ENCODE measurements at places on chromosomes 6 and 20.
A peak's percentile ranks its signal among the peaks of the same experiment; 100 is the strongest.

- no peak for DNase-seq
Measured at GRCh38 chr6:85113934-85114580, 335.8 kb upstream of the NT5E start.

GRCh38 chr6:115319823-115320222 is 740.9 kb downstream of the FRK start:
- no peak for DNase-seq

DNA sequence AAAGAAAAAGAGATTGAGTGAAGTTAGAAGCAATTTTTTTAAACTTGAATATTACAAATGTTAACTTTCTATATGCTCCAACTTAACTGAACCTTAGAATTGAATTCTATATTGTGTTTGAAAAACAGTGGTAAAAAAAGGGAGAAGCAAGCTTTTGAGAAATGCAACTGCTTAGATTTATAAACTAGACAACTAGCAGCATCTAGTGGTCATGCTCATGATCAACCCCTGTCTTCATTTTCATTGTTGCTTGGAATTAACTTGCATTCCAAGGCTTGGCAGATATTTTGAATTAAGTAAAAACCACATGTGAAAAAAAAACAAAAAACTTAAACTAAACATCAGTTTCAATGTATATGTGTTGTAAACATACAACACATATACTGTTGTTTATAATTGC is 113.1 kb downstream of the C6orf58 start:
- DNase-seq, result no peak

GRCh38 chr6:17842014-17842776 is 135.5 kb upstream of the NUP153 start:
- DNase-seq, result no peak

- DNase-seq, result peak; percentile 50
Measured at GRCh38 chr20:17612287-17612991, 42.6 kb downstream of the DSTN start.

DNA sequence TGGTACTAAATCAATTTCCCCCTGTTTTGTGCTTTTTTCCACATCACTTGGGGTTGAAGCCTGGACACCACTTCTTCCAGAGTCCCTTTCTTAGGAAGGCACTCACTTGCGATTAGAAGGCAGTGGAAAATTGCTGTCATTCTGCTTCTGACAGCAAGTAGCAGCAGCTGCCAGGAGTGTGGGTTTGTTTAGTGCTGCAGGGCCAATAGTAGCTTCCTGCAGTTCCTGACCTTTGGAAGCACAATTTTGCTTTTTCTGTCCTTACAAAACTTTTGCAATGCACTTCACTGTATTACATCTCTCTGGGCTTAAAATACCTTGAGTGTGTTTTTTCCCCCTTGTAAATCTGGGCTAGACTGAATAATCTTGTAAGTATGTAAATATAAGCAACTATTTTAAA is 12.5 kb upstream of the HLA-DRA start:
- DNase-seq, result no peak

- no peak for DNase-seq
Measured at GRCh38 chr20:5918856-5919625, 31.3 kb downstream of the TRMT6 start.

DNA sequence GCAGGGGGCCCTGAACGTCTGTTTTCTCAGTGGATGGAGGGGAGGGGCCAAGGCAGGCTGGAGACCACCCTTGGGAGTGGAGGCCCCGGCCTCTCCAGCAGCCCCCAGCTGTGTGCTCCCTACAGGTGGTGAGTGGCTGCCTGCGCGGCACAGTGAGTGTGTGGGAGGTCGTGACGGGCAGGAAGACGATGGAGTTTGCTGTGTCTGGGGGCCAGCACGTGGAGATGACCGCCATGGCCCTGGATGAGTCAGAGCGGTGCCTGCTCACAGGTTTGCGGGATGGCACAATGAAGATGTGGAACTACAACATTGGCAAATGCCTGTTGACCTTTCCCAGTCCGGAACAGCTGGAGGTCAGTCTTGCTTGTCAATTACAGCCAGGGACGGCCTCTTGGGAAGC is 52.6 kb downstream of the EFCAB8 start:
- DNase-seq, result no peak

DNA sequence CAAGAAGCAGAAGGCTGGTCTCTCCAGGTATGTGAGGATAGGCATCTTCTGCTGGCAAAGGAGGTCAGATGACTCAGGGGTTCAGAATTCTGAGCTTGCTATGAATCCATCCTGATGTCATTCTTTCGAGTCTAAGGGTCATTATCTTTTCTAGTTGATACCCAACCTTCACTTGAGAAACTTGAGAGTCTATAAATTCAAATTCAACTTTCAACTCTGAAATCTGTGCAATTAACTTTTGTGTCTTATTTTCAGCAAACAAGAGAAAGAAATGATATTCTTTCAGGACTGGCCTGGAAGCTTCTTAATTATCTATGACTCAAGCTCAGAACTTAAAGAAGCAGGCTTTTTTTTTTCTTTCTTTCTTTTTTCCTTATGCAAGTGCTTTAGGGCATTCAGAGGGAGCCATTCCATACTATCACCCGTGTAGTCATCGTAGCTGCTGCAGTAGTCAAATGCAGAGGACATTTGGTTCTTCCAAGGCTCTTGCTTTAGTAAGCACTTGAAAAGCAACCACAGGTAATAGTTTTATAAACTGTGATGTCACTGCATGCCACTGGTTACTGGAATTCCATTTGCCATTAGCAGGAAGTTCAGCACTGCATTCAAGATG is 93.0 kb downstream of the ADTRP start:
- DNase-seq, result no peak

DNA sequence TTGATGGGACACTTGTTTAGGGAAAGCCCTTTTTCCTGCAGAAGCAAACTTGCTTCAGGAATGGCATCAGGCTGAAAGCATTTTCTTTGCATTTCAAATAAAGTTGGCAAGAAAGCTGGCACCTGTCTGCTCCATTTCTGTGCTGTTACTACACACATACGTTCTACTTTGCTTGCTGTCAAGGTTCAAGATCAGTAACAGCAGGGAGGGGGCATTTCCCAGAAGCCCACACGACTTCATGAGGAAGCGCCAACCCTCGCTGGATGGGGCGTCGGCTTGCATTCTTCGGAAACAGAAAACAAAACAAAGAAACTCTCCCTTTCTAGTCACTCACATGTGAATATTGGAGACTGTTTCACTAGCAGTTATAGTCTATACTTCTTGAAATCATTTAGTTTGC is 46.4 kb downstream of the AKAP12 start:
- no peak for DNase-seq

DNA sequence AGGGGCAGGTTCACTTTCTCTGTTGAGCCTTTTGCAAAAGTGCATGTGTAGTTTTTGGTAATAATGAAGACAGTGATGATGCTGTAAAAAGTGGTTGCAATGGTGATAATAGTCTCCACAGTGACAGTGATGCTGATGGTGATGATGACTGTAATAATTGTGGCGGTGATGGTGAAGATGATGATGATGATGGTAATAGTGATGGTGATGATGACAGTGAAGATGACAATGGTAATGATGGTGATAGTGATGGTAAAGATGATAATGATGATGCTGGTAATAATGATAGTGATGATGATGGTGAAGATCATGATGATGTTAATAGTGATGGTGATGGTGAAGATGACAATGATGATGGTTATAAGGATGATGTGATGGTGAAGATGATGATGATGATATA is 67.7 kb upstream of the LRFN2 start:
- no peak for DNase-seq

- no peak for DNase-seq
Measured at GRCh38 chr6:12483712-12484111, 193.6 kb downstream of the EDN1 start.

DNA sequence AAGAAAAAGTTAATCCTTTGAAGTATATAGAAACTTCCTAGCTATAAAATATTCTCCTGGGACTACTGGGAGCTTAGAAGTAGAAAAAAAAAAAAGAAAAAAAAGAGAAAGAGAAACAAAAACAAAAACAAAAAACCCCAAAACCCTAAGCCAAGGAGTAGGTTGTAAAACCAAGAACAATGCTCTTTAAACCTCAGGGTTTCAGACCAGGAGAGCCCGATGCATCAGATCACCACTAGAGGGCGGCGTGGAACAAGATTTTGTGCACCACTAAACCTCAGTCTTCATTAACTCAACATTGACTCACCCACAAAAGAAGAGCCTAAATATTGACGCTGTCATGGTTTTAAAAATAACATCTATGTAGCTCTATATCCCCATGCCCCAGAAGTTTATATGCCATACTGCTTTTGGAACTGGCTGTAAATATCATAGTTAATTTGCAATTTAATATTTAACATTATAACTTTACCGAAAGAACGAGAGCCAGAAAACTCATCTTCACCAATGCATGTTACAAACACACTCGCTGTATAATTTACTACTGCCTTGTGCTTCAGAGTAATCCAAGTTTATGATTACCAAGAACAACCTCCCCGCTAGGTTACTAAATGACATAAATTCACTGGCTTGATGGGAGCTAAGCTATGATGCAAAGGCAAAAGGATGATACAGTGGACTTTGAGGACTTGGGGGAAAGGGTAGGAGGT is 19.2 kb downstream of the MCUR1 start:
- peak; percentile 67 for DNase-seq

DNA sequence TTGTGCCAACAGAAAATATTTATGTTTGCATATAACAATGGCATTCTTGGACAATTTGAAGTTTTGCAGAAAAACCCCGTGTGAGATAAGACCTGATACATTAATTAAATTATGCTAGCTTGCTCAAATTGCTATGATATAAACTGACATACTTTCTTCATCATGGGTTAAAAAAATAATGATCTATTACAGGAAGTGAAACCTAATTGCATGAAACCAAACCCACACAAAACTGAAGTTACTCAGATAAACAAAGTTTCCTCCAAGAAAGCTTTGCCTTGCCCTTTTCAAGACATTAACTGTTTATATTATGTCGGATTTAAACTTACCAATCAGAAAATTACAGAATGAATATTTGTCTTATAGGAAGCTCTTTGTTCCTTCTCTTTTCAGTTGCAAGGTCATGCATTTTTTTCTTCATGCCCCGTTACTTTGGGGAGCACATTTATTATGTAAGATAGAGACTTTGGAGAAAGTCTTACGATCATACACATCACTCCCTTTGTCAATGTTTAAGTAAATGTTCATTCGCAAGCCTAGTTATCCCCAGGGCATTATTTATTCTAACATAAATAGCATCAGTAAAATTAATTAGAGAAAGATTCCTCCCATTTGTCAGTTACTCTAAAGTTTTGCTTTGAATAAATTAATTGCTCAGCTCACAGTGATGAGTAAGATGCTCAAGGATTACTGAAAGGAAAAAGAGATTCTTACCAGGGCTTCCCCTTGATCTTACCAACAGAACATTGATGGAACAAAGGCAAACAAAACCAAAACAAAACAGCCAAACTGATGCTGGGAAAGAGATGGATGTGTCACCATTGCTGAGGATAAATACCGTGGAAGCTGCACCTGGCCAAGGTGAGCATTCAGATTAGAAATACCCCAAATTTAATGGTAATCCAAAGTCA is 14.8 kb upstream of the TMEM244 start:
- no peak for DNase-seq

DNA sequence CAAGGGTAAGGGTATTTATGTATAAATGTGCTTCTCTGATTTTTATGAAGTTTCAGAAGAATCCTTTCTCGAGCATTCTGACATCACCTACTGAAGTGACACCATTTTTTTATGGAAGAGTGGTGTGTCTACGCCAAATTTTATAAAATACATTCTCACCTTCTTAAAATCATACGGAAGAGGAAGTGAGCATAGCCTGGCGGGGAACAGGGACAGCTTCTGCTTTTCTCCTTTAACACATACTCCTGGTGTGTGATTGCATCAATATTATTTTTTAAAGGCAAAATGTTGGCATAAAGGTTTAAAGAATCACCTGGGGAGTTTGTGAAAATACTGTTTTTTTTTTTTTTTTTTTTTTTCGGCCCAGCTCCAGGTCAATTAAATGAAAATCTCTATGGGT is 733.6 kb upstream of the MAN1A1 start:
- DNase-seq, result no peak

GRCh38 chr6:40325041-40325440 is 262.1 kb downstream of the LRFN2 start:
- DNase-seq, result no peak

DNA sequence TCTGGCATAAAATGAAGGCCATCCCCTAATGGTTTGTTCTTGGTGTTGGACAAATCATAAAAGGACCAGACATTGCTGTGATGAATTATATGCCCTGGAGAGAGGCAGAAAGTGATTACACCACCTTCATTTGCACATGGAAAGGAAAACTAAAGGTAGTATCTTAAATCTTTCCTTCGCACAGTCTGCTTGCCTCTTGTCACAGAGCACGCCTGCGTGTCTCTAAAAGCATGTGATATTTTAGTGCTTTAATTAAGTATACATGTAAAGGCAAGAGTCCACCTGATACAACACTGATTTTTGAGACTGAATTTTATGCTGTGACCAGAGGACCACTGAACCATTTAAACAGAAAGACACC is 28.8 kb upstream of the PLAGL1 start:
- no peak for DNase-seq

- DNase-seq, result no peak
Measured at GRCh38 chr6:29981211-29981812, 39.0 kb downstream of the HLA-A start.

DNA sequence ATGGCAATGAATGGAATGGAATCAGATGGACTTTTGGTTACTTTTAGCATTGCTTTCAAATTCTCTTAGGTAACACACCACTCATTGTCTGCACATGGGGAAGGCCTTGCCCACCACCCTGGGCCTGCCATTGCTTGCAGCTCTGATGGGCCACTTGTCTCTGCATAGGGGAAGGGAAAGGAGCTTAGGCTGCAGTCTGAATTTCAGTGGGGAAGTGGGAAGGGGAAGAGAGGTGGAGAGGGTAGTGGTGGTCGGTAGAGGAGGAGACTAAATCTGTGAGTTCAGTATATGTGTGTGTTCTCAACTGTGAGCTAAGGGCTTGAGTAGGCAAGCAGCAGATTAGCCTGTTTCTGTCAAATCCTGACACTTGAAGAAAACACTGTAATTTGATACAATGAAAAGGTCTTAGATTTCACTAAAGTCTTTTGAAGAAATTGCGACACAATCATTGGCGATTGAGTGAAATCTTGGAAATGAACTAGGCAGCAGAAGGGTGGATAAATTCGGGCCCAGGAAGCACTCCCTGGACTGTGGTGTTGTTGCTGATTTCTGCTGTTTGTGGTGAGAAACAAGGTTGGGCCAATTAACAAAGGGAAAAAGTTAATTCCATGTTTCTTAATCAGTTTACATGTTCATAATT is 80.6 kb downstream of the OTOR start:
- no peak for DNase-seq

DNA sequence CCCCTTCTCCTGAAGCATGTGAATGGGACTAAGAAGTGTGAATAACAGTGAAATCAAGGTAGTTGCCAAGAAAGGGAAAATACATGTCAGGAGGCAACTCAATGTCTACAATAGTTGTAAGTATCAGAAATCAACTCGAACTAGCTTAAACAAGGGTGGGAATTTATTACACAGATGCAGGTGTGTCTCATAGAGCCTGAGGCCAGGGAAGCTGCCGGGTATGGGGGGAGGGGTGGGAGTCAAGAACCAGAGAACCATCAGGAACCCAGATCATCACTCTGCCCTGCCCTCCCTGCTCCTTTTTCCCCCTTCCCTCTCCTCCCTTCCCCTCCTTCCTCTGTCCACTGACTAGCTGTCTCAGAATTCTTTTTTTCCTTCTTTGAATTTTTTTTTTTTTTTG is 34.9 kb upstream of the BMP6 start:
- no peak for DNase-seq

- DNase-seq, result no peak
Measured at GRCh38 chr6:15744818-15745402, 82.1 kb upstream of the DTNBP1 start.

- peak; percentile 19 for DNase-seq
Measured at GRCh38 chr20:31666258-31667042, 28.7 kb downstream of the COX4I2 start.

GRCh38 chr6:143872201-143872600 is 7.9 kb downstream of the ZC2HC1B start:
- no peak for DNase-seq

GRCh38 chr6:14380901-14381828 is 263.6 kb downstream of the CD83 start:
- DNase-seq, result no peak
